ENCODE measurements at places on chromosomes 7 and 10.
A peak's percentile ranks its signal among the peaks of the same experiment; 100 is the strongest.

DNA sequence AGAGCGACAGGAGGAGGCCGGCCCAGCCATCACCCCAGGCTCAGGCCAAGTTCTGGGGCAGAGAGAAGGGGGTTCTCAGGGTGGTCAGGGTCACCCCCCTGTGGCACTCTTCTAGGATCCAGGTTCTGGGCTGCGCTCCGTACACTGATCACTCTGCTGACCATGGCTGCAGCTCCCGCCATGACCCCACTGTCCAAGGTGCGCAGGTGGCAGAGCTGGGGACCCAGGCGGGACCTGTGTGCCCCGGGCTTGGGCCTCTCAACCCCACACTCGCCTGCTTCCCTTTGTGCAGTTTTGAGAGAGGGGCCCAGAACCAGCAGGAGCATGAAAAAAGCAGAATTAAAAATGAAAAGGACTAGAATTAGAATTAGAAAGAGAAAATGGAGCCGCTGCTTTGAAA lies 227.1 kb downstream of the FANK1 start:
- no peak for DNase-seq

GRCh38 chr10:97593421-97593820 lies 3.9 kb downstream of the C10orf62 start:
- no peak for DNase-seq

DNA sequence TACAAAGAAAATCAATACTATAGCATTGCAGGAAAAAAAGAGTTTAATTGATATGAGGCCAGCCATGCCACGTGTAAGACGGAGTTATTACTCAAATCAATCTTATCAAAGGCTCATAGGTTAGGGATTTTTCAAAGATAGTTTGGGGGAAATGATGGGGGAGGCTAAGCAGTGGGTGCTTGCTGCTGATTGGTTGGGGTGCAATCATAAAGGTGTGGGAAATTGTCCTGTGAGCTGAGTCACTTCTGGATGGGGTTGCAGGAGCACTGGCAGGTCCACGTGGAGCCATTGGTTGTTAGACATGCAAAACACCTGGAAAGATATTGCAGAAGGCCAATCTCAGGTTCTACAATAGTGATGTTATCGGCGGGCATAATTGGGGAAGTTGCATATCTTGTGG lies 319.2 kb upstream of the COBL start:
- DNase-seq = no peak

GRCh38 chr7:82110146-82110840 lies 333.3 kb downstream of the CACNA2D1 start:
- DNase-seq = peak; percentile 94

GRCh38 chr10:61635932-61636331 lies 26.8 kb upstream of the CABCOCO1 start:
- DNase-seq = peak; percentile 31

DNA sequence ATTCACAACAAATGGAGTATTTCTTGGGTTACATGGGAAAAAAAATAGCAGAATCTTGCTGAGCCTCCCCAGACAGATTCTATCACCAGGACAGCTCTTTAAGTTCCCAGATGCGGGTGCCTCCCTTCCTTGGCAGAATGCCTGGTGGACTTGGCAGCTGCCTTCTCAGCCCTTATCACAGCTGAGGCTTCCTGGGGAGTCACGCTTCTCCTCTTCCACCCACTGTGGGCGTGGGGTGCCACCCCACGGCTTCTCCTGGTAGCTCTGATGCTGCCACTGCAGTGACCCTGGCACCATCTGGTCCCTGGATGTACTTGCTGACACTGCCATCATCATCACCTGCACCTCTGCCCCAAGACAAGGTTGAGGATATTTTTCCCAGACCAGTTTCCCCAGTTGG lies 16.2 kb upstream of the NME8 start:
- DNase-seq = peak; percentile 60

DNA sequence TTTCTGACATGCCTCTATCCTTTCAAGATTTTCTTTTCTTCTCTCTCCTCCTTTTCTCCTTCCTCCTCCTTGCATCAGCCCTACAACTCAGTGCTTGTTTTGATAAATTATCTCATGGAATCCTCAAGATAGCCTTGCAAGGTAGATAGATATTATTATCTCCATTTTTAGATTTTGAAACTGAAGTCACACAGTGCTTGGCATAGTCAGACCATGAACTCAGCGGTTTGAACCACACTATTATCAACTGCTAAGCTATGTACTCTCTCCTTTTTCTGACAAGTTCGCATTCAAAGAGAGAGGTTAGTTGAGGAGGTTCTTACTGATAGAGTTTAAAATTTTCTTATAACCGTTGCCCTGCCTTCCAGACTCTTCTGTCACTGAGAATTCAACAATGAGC lies 79.1 kb downstream of the SUGCT start:
- DNase-seq = no peak

DNA sequence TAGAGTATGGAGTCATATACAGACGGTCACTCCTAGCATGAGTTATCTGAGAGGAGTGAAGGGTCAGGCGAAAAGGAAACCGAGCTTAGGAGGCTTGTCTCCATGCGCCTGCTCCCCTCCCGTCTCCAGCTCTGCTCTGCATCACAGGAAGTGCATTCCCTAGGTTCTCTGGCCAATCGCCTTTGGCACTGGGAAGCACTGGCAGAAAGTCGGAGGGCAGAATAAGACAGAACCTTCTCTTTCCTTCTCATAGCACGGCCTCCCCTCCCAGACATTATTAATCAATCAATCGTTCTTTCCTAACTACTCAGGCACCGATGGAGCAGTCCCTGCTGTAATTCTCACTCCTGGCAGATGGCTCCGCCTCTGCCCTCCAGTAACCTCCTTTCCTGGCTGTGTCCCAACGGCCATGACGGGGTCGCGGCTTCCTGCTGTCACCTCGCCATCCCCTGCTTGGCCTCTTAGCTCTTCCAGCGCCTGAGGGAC lies 177.1 kb downstream of the FRMD4A start:
- DNase-seq = peak; percentile 74

- DNase-seq = peak; percentile 86
Measured at GRCh38 chr7:134431815-134432214, 27.1 kb downstream of the AKR1B1 start.

DNA sequence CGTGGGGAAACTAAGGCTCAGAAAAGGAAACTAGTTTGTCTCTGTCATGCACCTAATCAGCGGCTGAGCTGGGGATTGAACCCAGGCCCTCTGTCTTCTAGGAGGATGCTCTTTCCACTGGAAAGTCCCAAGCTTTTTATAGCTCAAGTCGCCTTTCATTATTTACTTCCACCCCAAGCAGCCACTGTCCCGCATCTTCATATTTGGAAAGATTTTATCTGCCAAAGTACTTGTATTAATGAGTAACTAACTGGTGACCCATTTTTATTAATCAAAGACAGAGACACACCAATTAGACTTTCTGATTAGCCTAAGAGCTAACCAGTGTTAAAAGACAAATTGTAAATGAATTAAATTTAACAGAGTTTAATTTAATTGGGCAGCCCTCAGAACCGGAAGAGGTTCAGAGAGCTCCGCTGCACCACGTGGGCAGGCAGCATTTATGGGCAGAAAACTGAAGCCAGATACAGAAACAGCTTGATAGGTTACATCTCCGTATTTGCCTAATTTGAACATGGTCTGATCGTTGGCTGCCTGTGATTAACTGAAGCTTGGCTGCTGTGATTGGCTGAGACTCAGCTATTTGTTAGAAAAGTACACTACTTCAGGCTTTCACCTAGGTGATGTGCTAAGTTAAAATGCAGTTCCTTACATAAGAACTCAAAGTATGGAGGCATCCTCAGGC lies 78.5 kb upstream of the PDCD4 start:
- DNase-seq = no peak

GRCh38 chr7:115009139-115009538 lies 87.2 kb downstream of the MDFIC start:
- peak; percentile 41 for DNase-seq

DNA sequence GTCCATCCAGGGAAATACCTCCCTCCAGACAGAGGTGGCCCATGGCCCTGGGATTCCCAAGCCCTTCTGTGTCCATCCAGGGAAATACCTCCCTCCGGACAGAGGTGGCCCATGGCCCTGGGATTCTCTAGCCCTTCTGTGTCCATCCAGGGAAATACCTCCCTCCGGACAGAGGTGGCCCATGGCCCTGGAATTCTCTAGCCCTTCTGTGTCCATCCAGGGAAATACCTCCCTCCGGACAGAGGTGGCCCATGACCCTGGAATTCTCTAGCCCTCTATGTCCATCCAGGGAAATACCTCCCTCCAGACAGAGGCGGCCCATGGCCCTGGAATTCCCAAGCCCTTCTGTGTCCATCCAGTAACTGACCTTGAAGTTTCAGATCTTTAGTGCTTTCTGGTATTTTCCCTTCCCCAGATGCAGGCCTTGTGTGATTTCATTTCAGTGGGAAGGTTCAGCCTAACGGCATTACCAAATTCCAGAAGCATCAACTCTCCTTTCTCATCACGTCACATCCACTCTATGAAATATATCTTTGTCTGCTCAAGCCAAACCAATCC lies 28.8 kb upstream of the DIP2C start:
- DNase-seq = no peak

GRCh38 chr10:48672596-48673265 lies 11.9 kb upstream of the WDFY4 start:
- DNase-seq = no peak

- peak; percentile 39 for DNase-seq
Measured at GRCh38 chr7:106704000-106704840, 43.3 kb upstream of the CCDC71L start.

DNA sequence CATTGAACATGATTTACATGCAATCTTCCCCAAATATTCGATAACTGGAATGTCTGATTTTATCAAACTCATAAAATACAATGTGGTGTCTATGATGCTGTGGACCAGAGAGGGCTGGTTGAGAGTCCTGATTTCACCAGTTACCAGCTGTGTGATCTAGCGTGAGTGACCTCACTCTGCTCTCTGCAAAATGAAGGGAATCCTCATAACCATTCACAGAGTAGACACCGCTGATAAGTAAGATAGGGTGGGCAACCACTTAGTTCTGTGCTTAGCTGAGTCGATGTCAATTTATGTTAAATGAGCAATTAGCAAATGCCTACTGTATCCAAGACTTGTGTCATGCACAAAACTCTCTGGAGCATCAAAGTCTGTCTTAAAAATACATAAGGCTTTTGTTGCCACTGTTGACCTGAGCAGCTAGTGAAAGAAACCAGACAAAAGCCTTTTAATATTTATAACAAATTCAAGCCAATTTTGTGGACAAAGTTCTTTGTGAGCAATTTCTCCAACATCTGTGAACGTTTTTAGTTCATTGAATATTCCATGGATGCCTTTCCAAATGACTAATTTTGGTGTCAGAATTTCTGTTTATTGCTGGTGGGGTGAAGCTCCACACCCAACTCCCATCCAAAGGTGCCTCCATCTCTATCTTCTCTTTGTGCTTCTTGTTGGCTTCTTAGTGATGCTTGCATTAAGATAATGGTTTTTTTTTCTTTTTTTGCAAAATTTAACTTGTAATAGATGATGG lies 314.2 kb downstream of the ADRA2A start:
- no peak for DNase-seq

GRCh38 chr7:73622909-73623797 lies 1.2 kb downstream of the MLXIPL start:
- DNase-seq = peak; percentile 63

DNA sequence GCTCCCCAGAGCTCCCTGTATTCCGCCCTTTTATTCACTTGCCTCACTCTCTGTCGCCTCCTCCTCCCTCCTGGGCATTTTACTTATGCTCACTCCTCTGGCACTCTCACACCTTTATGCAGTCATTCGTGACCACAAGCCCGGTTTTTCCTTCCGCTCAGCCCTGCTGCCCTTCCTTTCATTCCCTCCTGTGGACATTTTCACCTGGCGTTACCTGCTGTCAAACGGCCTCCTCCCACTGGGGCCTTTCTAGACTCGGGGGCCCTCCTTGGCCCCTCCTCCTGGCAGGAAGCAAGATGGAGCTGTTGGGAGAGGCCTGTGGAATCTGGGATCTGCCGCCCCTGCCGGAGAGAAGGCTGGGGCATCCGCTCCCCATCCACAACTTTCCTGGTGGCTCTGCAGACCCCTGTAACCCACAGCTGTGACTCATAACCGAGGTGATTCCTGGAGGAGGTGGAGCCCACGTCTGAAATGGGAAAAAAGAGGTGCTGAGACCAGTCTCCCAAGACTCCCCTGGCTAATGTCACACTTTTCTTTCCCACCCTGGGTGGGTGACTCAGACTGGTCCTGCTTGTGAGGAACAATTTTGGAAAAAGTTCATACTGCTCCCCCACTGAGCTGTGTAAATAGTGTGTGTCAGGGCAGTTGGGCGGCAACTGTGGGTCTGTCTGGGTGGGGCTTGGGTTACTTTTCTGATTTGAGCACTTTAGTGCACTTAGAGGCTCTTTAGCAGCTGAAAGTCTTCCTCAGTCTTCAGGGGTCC lies 1.2 kb downstream of the VCL start:
- DNase-seq = peak; percentile 79

GRCh38 chr7:101496017-101496416 lies 133.1 kb downstream of the MYL10 start:
- no peak for DNase-seq

GRCh38 chr10:61747307-61747706 lies 84.6 kb downstream of the CABCOCO1 start:
- DNase-seq = no peak

DNA sequence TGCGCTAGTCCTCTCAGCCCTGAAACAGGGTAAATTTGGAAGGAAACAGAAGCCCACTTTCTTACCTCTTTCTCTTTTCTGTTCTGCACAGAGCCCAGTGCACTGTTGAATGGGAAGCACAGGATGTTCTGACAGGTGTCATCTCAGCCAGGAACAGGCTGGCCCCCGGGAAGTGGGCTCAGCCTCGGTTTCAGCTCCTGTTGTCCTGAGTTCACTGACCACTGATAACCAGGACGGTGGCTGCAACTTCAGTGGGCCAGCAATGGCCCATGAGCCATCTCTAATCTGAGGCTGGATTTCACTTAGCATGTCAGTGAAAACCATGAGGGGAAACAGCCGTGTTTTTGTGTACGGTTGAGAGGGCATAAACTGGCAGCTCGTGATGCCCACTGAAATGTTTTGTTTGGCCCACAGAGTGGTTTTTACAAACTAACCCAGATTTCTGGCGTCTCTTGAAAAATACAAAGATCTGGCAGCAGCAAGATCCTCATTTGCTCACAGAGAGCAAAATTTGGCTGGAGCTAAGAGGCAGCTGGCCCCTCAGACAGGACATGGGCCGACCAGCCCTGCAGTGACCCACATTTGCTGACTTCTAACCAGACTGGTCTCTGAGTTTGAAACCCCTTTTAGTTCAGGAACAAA lies 455.9 kb downstream of the PAXIP1 start:
- DNase-seq = no peak

DNA sequence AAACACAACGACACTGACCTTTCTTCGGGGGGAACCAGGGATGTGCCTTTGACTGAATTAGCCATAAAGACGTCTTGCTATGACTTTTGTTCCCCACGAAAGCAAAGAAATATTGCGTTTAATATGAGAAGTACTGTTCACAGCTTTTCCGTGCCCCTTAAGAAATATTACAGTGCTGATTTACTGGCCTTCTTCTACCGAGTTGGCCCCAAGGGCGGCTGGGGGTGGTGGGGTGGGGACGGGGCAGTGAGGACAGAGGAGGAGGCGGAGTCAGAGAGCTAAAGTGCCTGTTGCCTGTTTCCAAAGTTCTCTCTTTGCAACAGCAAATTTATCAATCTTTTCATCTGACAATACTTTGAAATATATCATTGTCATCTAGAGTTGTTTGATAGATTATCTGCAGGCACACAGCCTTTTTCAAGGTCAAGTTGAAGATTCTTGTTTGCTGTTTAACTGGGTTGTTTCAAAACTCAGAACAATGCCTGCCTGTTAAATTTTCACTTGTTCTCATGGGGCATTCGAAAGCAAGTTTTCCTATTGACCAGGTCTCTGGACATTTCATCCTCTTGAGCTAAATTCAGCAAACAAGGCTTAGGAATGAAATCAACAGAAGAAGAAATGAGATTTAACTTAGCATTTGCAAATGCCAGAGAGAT lies 9.0 kb downstream of the PTF1A start:
- DNase-seq = no peak

Data from NCI-H69 (cell line).